Activated naive CD4-positive, alpha-beta T cell treated with anti-CD3 and anti-CD28 coated beads, Interleukin-2, amount 50 U/mL, for 72 hours (primary cell): ENCODE measurements at places on chromosomes 3 and 15.

GRCh38 chr3:20190991-20191390 is 5.0 kb upstream of the SGO1 start:
- DNase-seq, result no peak

DNA sequence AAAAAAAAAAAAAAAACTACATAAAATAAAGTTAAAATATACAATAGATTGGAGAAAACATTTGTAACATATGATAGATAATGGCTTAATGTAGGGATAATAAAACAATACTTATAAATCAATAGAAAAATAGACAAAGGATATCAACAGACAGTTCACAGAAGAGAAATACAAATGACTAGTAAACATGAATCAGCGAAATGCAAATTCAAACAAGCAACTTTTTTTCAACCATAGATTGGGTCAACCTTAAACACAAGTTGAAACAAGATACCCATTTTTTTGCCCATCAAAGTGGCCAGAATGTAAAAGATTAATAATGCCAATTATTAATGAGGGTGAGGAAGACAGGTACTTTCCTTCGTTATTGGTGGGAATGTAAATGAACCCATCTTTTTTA is 59.9 kb downstream of the ABHD2 start:
- no peak for DNase-seq

- DNase-seq, result no peak
These were observed 444.5 kb downstream of the PLOD2 start for GRCh38 chr3:145716519-145716918.

- DNase-seq, result no peak
These were observed 299.8 kb upstream of the EPHA3 start for GRCh38 chr3:88807491-88808105.

DNA sequence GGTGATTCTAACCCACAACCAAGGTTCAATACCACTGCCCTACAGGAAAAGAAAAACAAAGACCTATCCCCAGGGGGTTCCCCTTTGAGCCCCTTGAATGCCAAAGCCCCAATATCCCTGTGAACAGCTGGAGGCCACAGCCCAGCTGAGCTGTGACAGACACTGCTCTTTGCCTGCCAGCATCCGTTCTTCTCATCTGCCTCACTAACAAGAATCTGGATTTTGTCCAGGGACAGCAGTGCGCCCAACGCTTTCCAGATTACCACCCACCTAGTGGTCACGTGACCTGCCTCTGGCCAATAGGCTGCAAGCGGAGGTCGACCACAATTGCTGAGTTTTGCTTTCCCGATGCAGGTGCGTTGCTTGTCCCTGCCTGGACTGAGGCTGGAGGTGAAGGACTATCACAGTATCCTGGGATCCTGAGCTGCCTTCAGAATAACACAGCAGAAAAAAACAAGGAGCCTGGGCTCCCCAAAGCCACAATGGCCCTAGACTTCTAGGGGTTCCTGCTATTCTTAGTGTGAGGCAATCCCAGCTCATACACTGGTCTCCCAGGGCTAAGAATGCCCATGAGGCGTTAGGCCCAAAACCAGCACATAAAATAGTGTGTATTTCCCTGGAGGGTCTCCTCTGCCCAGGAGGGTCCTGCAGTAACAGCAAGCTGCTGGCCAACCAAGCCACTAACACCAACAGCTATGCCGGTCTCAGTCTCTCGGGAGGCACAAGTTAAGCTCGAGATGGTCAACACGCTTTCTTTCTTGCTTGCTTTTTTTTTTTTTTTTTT is 13.8 kb downstream of the BDH1 start:
- DNase-seq, result no peak

- no peak for DNase-seq
These were observed 123.7 kb upstream of the ATP2B2 start for GRCh38 chr3:10628891-10629670.

- DNase-seq, result no peak
These were observed 90.2 kb downstream of the CHSY1 start for GRCh38 chr15:101161656-101162055.

GRCh38 chr3:127406309-127407025 is 118.6 kb upstream of the PRR20G start:
- peak; percentile 13 for DNase-seq

- no peak for DNase-seq
These were observed 517.6 kb upstream of the ROBO1 start for GRCh38 chr3:80285388-80285787.

- no peak for DNase-seq
These were observed 331.2 kb downstream of the ULK4 start for GRCh38 chr3:41630708-41631107.

DNA sequence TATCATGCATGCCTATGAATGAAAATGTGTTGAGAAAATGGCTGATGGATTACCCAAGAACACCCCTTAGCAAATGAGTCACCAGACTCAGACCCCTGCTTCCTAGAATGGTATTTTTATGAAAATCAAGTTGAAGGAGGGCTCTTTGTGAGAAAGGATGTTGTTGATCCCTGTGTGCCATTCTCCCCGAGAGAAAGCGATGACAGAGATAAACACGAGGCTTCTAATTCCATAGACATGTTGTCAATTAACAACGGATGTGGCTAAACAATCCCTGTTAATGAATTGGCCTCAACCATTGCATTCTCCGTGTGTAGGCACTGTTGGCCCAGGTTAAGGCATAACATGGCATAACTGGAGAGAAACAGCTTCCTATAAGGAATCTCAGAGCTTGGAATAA is 5.8 kb upstream of the OXTR start:
- DNase-seq, result no peak

DNA sequence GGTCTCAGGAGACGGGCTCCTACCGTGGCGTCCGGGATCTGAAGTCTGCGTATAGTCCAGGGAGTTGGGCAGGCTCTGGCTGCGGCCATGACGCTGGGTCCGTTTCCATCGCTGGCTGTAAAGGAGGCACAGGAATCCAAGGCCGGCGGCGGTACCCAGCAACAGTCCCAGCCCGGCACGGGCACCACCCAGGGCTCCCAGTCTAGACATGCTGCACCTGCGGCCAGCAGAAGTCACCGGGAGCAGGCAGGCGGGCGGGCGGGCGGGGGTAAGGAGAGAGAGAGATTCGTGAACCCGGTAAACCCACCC is 526 bp downstream of the RMDN3 start:
- DNase-seq, result no peak

DNA sequence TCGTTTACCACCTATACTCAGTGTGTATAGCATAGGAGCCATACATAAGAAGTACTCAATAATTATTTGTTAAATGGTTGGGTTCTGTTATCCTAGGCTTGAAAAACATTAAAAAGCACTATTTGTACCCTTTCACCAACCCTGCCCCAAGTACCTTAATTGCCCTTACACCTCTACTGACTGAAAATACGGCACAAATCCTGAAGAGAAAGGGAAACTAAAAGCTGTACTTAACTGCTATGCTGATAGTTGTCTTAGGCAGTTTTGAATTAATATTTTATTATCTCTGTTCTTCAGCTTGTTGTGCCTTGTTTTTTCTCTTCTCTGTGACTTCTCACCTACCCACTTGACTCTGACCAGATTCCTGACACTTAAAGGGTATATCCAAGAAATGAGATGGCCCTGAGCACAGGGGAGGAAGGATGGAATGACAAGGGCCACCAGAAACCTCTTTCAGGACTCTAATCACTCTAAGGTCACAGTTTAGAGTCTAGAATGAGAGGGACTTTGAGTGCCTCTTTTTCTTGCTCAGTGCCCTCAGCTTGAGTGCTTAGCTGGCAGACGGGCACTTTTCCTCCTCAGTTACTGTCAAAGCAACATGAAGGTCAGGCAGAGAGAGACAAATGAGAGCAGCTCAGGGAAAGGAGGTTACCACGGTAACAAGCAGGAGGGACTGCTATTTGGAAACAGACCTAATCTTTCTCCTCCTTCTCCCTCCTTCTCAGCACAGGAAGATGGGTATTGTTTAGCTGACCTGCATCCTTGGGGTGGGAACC is 136.5 kb downstream of the ZNF609 start:
- no peak for DNase-seq

- DNase-seq, result no peak
These were observed 15.5 kb upstream of the ATP1B3 start for GRCh38 chr3:141860766-141861513.

DNA sequence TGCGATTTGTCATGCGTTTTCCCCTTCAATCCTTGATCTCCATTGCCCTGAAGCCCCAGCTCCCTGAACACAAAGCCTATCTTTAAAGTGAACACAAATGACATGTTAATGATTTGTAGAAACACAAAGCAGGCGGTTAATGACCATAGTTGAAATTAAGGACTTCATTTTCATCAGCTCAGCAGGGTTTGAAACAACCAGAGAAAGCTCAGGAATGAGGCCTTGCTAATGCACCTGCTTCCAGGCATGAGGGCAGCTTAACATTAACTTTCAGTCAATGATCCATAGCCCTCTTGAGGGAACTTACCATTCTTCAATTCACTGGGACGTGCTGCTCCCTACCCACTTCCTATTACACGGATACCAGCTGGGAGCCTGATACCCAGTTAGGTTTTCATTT is 427.2 kb upstream of the CBLB start:
- DNase-seq, result no peak

- no peak for DNase-seq
These were observed 467 bp downstream of the HGD start for GRCh38 chr3:120681506-120682038.

- DNase-seq, result no peak
These were observed 2.2 kb downstream of the VPS8 start for GRCh38 chr3:184814214-184814613.

GRCh38 chr3:37256447-37256846 is 82.1 kb upstream of the LRRFIP2 start:
- DNase-seq, result no peak

GRCh38 chr3:78660957-78661356 is 1106.8 kb downstream of the ROBO1 start:
- DNase-seq, result no peak

GRCh38 chr3:177131927-177132636 is 65.2 kb downstream of the TBL1XR1 start:
- DNase-seq, result no peak

DNA sequence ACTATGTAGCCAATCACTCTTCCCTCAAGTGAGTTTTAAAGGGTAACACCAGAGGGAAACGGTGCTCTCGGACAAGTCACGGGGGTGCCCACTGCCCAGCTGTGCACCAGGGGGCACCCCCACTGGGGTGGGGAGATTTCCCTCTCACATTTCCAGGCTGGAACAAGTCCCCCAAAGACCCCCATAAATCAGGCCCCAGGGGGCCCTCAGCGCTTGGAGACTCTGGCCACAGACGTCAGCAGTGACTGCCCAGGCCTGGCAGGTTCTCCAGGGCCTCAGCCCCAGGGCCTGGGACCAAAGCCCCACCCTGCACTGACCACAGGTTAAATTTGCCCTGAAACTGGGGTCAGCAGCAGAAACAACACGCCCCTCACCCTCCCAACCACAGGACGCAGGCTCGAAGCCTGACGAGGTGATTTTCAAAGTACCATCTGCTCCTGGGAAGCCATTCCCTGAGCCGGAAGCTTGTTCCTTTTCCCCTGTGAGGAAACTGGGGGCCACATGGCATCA is 17.0 kb downstream of the XXYLT1 start:
- DNase-seq, result no peak

DNA sequence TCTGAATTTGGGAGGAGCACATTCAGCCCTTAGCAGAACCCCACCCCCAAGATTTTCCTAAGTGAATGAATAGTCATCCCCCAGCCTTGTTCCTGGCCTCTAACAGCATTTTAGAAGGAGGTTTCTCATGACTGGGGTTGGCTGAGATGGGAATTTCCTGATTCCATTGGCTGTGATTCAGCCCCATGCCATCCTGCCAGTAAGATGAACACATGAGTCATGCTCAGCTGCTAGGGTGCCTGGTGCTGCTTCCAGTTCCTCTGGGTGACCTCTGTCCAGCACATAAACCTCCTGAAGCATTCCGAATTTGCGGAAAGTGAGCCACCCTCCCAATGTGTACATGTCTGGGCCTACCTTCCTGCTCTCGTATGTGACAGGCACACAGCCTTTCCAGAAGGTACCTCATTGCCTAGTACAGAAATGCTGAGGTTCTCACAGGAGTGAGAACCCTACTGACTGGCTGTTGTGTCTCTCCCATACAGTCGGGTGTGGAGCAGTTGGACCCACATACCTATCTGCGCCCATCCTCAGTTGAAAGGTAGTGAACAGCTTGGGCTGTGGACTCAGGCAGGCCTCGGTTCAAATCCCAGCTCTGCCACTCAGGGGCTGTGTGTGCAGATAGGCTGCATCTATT is 91.7 kb downstream of the APBA2 start:
- no peak for DNase-seq

DNA sequence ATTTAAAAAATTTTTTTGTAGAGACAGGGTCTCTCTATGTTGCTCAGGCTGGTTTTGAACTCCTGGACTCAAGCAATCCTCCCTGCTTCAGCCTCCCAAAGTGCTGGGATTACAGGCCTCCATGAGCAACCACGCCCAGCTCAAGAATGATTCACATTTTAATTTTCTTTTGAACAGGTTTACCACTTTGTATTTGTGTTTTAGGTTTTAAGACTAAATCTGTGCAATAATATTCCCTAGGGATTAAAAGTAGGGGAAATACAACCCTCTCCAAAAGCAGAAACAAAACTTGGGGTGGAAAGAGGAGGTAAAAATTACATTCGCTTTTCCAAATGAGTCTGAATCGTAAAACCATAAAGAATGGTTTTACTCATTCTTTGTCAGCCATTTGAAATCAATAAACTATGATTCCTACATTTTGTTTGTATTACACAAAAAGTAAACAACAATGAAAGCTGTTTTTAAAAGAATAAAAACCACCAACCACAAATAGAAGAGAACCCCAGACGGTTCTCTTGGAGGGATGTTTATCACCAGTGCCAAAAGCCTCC is 37.8 kb downstream of the SLC24A1 start:
- no peak for DNase-seq

DNA sequence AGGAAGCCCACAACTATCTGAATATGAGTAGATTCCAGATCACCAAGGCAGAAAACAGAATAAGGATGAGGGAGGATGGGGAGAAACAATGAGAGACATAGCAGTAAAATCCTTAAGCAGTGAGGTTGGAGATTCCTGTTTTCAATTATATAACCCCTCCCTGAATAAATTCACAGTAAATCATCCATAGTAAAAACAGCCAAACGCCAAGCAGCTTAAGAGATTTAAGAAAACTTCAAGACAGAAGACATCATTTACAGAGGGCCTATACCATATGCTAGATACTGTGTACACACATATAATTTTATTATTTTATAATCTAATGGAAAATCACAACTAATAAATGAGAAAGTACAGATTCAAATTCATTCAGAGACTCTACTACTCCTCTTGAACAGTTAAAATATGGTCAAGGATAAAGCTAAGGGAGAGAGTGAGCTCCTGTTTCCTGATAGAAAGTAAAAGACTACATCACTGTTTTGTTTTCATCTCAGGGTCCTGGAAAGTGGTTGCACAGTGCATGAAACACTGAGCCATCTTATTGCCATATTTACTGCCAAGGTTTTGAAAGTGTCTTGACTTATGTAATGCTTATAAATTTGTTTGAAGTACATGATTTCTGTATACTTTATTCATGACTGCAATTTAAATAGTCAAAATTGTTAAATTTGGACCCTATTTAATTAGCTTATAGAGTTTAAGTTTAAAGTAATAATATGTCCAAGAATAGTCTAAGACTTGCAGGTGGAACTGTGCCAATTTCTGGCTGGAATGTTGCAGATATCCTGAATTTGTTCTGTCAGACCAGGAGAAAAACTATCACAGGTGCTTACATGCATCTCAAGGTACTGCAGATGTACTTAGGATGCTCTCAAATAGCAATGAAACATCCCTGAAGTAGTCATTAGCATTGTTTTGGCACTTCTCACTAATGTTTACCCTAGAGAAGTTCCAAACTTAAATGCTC is 141.4 kb downstream of the TBL1XR1 start:
- no peak for DNase-seq
